ENCODE measurements at places on chromosomes 16 and 17.

- DNase-seq = no peak
Observed at GRCh38 chr17:81221371-81221841, 1.4 kb downstream of the CEP131 start.

- peak; percentile 96 for DNase-seq
Observed at GRCh38 chr17:76506408-76507345, 5.5 kb upstream of the RHBDF2 start.

DNA sequence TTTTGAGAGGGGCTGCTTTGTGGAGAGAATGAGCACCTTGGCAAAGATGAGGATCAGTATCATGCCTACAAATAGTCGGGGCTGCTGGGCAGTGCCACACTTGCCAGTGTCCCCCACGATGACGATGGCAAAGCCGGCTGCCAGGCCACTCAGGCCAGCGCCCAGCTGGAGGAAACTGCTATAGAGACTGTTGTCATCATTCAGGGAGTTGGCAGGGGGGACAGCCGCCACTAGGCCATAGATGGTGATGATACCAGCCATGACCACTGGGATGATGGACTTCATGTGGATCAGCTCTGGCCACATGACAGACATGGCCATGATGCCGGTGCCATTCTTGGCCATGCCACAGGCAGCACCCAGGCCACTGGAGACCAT is 23.8 kb downstream of the MINK1 start:
- DNase-seq = no peak

- DNase-seq = no peak
Observed at GRCh38 chr17:79545251-79546005, 65.4 kb downstream of the RBFOX3 start.

DNA sequence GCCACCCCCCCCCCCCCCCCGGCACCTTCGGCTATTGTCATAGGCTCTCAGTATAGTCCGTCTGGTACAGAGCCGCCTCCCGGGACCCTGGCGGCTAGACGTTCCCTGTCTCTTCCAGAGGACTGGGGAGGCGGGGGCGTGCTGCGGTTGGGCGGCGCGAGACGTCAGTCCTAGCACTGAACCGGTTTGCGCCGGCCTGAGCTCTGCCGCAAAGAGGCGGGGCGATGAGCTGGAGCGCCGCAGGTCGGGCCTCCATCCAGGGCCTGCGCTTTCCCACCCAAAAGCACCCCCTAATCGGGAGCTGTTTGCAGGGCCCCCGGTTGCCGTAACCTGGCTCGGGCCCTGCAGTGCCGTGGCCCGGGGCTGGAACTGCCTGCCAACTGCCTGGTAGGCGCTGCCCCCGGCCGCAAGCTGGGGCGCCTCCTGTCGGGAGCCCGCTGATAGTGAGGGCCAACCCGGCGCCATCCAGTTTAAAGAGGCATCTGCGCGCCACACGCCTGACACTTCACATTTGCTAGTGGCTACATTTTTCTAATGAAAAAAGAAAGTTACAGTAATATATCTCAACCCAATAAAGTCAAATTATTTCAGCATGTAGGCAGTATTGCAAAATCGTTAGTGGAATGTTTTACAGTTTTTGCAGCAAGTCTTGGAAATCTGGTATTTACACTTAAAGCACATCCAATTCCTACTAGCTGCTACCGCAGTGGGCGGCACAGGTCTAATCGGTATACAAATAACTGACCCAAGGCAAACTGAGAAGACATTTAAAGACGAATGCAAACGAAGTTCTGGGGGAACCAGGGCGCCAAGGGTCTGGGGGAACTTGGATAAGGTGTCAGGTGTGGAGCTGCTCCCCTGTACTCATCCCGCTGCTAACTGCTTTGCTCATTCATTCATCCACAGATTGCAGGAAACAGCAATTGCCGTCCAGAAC is 753 bp upstream of the USP22 start:
- DNase-seq = peak; percentile 49

GRCh38 chr16:87744750-87745514 is 20.9 kb downstream of the KLHDC4 start:
- no peak for DNase-seq

- DNase-seq = no peak
Observed at GRCh38 chr16:29025735-29026134, 40.9 kb downstream of the LAT start.
